ENCODE measurements at places on chromosomes 5 and 9.

DNA sequence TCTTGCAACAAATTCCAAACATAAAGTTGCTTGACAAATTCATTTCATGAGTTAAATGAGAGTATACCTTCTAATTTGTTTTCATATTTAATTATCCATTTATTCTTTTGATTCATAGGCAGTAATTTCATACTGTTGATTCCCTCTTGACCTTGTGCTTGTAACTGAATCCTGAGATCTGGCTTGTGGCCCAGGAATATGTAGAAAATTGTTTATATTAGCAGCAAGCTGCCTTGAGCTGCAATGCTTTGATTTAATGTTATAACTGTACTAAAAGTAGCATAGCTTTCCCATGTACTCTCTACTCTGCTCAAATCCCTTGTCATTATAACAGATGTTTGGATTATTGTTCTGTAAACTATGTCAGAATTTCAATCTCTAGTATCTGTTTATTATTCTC is 780.7 kb downstream of the NR2F1-AS1 start:
- peak; percentile 74 for DNase-seq

GRCh38 chr9:106911951-106912350 is 49.0 kb downstream of the ZNF462 start:
- peak; percentile 67 for DNase-seq

DNA sequence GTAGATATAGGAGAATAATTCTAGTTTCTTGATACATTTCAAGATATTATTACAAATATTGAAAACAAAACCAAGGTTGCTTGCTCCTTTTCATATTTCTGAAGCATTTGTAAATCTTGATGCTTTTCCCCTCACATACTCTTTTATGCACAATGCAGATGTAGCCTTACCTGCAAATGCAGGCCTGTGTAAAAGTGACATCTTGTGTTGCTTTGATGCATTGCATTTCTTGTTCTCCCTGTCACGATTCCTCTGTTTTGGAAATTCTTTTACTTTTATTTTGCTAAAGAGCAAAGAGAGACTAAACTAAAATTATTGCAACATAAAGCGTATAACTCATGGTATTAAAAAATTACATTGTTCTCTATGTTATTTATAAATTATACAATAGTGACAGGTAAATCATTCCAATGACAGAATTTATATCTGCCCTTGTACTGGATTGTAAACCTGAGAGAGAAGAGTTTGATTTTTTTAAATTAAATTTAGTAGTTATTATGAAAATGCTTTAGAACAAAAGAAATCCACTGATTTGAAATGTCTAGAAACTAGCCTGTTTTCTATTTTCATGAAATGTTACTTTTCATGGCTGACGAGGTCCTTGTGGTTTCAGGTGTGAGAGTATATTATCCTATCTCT is 970.0 kb downstream of the MAT2B start:
- DNase-seq, result no peak

DNA sequence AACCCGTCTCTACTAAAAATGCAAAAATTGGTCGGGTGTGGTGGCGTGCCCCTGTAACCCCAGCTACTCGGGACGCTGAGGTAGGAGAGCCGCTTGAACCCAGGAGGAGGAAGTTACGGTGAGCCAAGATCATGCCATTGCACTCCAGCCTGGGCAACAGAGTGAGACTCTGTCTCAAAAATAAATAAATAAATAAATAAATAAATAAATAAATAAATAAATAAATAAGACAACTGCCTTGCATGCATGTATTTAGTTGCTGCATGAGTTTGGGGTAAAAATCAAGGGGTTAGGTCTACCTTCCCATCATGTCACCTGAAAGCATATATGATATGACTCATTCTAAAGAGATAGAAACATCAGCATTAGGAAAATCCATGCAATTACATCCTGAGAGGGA is 254.0 kb downstream of the ADAMTSL1 start:
- DNase-seq, result no peak

- DNase-seq, result no peak
Observed at GRCh38 chr5:135176991-135177390, 143.0 kb upstream of the PITX1 start.

- DNase-seq, result no peak
Observed at GRCh38 chr5:138641547-138642298, 66.5 kb upstream of the HSPA9 start.

- DNase-seq, result no peak
Observed at GRCh38 chr9:34171753-34172535, 6.9 kb upstream of the UBAP1 start.

DNA sequence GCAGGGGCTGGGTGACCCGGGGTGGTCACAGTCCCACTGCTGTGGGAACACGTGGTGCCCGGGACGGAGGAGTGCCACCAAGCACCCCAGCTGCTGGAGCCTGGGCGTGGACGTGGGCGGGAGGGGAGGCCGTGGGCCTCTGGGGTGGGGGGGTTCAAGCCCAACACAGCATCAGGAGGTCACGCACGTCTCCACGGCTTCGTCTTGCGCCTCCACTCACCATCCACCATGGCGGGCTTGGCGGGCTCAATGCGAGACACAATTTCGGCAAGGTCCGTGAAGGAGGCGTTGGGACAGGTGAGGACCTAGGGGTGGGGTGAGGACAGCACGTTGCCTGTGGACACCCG is 2.2 kb upstream of the NSMF start:
- DNase-seq, result no peak

- no peak for DNase-seq
Observed at GRCh38 chr5:171226864-171227263, 82.2 kb upstream of the TLX3 start.

GRCh38 chr5:131386779-131387178 is 122.9 kb downstream of the CDC42SE2 start:
- no peak for DNase-seq

- DNase-seq, result no peak
Observed at GRCh38 chr9:88056876-88057275, 81.4 kb downstream of the SPATA31C2 start.

- DNase-seq, result no peak
Observed at GRCh38 chr9:36903541-36904435, 130.3 kb downstream of the PAX5 start.

- no peak for DNase-seq
Observed at GRCh38 chr5:74953937-74954720, 87.9 kb upstream of the FAM169A start.

- no peak for DNase-seq
Observed at GRCh38 chr9:38046661-38047300, 22.2 kb downstream of the SHB start.

DNA sequence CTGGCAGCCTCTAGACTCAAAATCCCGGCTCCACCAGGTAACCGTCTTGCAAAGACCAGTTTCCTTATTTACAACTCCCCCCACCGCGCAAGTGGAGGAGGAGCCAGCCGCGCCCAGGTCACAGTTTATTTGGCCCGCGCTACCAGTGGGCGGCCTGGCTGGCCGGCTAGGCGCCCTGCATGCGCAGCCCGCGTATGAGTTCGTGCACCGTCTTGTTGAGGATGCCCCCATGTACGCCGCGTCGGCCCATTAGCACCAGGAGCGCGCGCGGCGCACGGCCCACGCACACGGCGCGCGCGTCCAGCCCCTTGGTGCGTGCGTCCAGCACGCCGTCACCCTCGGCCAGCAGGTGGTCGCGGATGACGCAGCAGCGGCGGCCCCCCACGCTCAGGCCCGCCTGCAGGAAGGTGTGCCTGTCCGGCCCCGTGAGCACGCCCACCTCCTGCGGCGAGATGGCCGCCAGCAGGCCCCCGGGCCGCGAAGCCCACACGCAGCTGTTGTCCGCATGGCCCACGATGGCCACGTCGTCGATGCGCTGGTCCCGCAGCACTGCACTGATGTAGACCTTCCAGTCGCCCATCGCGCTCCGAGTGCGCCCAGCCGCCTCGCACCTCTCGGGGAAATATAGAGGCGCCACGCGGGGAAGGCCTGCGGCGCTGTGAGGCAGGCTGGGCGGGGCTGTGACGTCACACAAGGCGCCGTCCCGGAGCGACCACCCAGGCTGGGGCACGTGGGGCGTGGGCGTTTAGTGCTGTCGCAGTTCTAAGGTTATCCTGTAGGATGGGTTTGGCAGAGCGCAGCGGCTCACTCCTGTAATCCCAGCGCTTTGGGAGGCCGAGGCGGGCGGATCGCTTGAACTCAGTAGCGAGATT is at the start of gene PFN3:
Gene PFN3, minus strand, starts transcription at position 665 of the 872 bp plus-strand sequence. Its CDS starts 85 bp downstream, at position 580.
- no peak for DNase-seq

DNA sequence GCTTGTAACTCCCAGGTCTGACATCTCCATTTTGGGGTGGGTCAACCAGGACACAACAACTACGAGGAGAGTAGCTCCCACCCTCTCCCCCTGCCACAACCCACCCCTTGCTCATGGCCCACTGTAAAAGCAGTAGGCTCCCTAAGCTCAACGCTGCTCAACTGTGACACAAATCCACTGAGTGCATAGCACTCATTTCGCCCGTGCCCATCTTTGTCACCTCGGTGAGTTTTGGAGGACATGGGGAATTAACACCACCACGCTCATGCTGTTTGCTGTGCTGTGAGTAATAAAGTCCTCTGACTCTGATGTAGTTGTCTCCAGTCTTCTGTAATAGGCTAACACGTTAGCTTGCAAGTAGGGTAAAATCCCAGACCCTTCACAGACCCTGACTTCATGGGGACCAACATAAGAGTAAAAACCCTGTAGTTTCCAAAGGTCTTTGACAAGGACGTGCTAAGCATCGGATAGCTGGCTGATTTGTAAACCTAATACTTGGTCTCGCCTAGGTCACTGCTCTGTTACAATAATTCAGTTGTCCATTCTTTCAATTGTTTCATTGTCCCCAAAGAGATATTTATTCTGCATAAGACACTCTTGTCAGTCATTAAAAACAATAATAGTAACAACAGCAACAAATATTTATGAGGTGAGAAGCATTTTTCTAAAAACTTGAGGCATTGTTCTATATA is 7.7 kb downstream of the PLGRKT start:
- no peak for DNase-seq

- no peak for DNase-seq
Observed at GRCh38 chr9:137534256-137535119, 15.7 kb downstream of the PNPLA7 start.

DNA sequence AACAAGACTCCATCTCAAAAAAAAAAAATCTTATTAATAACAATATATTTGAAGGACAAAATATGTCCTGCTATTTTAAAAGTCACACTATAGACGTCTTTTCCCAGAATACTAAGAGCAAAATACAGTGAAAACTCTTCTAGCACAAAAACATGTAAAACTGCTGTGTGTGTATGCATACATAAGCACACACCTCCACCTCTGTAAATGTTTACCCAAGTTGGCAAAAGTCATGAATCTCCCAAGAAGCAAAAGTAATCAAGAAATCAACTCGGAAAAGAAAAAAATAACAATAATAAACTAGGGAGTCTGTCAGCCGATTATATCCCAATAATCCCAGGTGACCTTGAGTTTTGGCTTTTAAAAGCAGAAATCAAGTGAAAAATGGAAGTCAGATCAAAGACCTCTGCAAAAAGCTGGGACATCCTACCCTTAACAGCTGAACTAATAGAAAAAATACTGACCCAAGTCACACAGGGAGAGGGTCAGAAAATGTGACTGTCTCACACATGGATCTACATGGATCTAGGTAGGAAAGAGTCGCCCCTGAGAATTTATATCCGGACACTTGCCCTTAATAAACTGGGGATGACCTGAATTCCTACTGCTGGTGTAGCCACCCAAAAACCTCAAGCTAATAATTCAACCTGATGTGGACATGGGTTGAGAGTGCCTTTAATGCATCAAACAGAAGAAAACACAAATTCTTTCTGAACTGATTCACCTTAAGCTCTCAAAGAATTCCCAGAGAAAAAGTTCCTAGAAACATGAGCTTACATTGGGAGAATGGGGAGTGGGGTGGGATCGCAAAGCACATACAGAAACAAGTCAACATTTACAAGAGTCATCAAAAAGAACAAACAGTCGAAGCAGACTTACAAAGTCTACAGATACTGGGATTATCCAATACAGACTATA is 29.9 kb downstream of the LPAR1 start:
- no peak for DNase-seq

GRCh38 chr9:84493284-84493947 is 152.9 kb upstream of the SLC28A3 start:
- no peak for DNase-seq

GRCh38 chr5:10276691-10277090 is 26.6 kb downstream of the CCT5 start:
- DNase-seq, result no peak

GRCh38 chr5:60586307-60586901 is 113.6 kb downstream of the DEPDC1B start:
- DNase-seq, result no peak

DNA sequence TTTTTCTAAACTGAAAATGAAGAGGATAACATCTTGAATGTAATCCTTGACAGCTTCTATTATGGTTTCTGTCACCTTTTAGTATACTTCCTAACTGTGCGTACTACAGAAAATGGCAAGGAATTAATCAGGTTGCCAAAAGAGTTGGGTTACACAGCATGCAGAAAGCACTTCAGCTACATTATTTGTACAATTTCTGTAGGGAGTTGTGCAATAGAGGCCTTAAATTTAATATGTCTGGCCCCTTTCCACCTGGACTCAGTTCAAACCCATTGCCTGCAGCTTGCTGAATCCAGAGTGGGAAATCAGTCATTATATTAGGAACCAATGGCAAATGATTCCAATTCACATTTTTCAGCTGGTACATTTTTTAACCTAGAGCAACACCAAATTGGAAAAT is 549.7 kb downstream of the CSNK1G3 start:
- no peak for DNase-seq

- no peak for DNase-seq
Observed at GRCh38 chr9:112624711-112625707, 92.9 kb downstream of the INIP start.

DNA sequence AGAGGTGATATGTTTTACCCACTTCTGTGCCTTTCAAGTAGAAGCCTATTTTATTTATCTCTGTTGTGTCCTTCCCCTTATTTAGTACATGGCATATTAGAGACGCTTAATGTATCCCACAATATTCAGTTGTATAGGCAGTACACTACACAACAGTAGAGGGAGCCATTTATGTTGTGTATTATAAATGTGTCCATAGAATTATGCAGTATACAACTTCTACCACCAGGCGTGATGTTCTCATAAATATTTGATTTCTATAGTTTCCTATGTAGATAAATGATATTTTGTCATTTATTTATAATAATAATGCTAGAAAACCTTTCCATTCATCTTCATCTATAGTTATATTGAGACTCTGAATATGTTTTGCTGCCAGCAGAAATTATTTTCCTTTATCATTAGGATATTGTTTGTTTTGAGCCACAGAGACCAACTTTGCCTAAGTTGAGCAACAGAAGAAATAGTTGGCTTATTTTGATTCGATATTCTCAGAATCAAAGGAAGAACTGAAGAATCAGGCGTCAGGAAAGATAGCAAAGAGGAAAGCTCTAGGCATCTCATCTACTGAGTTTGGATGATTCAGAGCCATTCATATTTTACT is 81.7 kb downstream of the ADAMTS19 start:
- no peak for DNase-seq

DNA sequence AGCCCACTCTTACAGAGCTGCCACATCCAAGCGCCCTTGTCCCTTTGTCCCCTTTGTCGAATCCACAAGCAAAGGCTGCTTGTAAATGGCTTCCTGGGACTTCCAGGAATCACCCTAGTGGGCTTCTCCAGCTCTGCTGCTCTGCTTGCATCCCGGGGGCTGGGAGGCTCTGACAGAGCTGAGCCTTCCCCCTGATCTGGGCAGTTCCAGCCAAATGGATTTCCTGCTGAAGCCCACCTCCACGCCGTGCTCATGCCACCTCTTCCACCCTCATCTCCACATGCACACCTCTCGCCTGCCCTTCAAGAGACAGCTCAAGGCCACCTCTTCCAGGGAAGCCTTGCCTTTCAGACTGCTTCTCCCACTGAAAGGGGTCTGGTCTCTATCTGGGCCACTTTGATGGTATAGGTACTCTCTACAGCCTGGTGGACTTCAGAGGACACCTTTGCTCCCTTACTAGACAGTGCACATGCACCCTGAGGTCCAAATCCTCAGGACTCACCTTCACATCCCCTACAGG is 106.2 kb downstream of the LHFPL2 start:
- no peak for DNase-seq

Measured in forelimb muscle (tissue), 1 donor.